ENCODE measurements at places on chromosomes 2 and 18.

GRCh38 chr18:74139888-74140287, 7.7 kb downstream of the FBXO15 start:
- DNase-seq, result no peak

- no peak for DNase-seq
These were observed 31.1 kb downstream of the HDAC4 start for GRCh38 chr2:239369631-239370161.

GRCh38 chr2:66472225-66472843, 37.4 kb downstream of the MEIS1 start:
- no peak for DNase-seq

GRCh38 chr2:64463781-64464180, 9.8 kb downstream of the LGALSL start:
- DNase-seq, result no peak

- no peak for DNase-seq
These were observed 40.5 kb upstream of the EFHD1 start for GRCh38 chr2:232592772-232593395.

- DNase-seq, result no peak
These were observed 1129.4 kb downstream of the TSN start for GRCh38 chr2:122884889-122885288.
